ENCODE measurements at places on chromosomes 2 and 18. TPM values are rescaled to one million over a fixed set of nuclear protein-coding genes. Genes with fewer than 3 reads are reported as not detected.

The GREB1L gene
- total RNA-seq = 14.4 TPM

GRCh38 chr2:177129610-177130009 lies 83.0 kb upstream of the HNRNPA3 start:
- DNase-seq = no peak
- no peak overlapping the region for H3K27ac ChIP-seq
- no peaks in the 10 kb centered on the region for H3K36me3 ChIP-seq
- H3K27me3 ChIP-seq = no peaks in the 10 kb centered on the region
- H3K4me1 ChIP-seq = no peaks in the 10 kb centered on the region

The CGREF1 gene
- 1.4 TPM for total RNA-seq

- H3K27ac ChIP-seq = no peak overlapping the region
- H3K27me3 ChIP-seq = no peaks in the 10 kb centered on the region
- DNase-seq = no peak
- no peaks in the 10 kb centered on the region for H3K36me3 ChIP-seq
- no peak overlapping the region for H3K4me3 ChIP-seq
These were observed 228.2 kb downstream of the DOK6 start for GRCh38 chr18:69628774-69629359.

The ANKRD30BL gene
- total RNA-seq = not detected

GRCh38 chr18:65938592-65939372 lies 188.0 kb downstream of the CDH7 start:
- DNase-seq = no peak
- H3K4me3 ChIP-seq = no peak overlapping the region
- no peaks in the 10 kb centered on the region for H3K4me1 ChIP-seq
- no peak overlapping the region for H3K27ac ChIP-seq

GRCh38 chr2:8514796-8515758 lies 166.8 kb upstream of the ID2 start:
- no peaks in the 10 kb centered on the region for H3K4me1 ChIP-seq
- no peaks in the 10 kb centered on the region for H3K36me3 ChIP-seq
- H3K27ac ChIP-seq = no peak overlapping the region
- DNase-seq = no peak

Data from esophagus muscularis mucosa (tissue), 4 donors.